CD4-positive, alpha-beta T cell treated with Interleukin-15 for 1 hour (primary cell): ENCODE measurements at places on chromosomes 13 and 19.

DNA sequence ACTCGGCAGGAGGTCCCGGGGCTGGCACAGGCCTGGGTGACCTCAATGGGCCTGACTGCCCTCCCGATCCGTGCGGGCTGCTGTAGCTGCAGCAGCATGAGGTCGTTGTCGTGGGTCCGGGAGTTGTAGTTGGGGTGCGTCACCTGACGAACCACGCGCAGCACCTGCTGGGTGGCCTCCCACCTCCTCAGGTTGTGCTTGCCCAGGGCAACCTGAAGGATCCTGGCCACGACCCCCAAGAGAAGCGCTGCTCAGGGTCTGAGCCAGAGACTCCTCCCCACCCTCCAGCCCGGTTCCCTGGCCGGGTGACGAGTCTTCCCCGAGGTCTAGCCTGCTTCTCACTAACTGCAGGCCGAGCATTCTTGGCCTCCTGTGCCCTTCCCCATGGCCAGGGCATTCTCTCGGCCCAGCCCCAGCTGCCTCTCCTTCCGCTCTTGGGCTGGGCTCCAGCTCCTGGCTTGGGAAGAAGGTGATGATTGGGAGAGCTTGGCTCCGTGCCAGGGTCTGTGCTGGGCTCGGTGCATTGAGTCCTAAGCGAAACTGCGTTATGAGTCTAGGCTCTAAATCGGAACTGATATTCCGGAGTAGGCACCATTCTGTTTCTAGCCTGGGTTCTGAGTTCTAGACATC lies 3.1 kb downstream of the KLK14 start:
- DNase-seq, result no peak

DNA sequence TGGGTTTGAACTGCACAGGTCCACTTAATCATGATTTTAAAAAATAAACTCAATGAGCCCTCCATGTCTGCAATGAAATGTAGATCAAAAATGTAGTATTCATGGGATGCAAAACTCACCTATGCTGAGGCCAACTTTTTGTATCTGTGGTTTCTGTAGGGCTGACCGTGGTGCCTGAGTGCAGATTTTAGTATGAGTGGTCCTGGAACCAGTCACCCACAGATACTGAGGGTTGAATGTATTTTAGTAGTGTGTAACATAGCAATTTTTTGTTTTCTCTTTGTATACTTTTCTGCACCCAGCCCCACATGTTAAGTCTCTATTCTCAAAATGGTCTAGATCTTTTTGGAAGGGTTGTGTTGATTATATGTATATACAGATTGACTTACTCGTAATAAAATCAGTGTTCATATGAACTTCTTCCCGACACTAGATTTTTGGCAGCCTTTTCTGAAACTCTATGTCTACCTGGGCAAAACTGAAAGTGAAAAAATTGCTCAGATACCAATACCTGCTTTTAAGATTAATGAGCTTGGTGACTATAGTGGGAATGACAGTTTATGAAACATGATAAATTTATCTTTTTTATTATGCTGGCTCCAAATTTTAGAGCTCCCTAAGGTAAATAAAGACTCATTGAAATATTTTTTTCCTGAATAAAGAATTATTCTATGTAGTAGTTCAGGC lies 51.6 kb downstream of the DNAJC15 start:
- DNase-seq, result no peak

GRCh38 chr13:73273745-73274144 lies 214.9 kb downstream of the KLF5 start:
- DNase-seq, result no peak

- peak; percentile 96 for DNase-seq
These were observed 1.4 kb downstream of the PLAUR start for GRCh38 chr19:43668406-43669109.

GRCh38 chr13:113207890-113208420 lies 514 bp downstream of the PCID2 start:
- no peak for DNase-seq

DNA sequence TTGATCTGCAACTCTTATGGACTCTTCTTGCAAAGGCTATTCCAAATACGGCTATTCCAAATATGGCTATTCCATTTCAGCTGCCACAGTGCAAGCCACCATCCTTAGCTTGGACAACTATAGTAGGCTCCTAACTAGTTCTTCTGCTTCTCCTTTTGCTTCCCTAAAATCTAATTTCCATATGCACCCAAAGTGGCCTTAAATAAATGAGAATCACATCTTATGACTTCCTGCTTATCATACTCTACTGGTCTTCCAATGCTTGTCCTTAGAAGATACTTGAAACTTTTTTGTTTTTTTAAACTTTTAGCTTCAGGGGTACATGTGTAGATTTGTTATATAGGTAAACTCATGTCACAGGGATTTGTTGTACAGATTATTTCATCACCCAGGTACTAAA lies 4.9 kb downstream of the UCHL3 start:
- DNase-seq, result no peak

- no peak for DNase-seq
These were observed 30.1 kb downstream of the OPA3 start for GRCh38 chr19:45554481-45554880.

- DNase-seq, result no peak
These were observed 31.0 kb downstream of the PIP5K1C start for GRCh38 chr19:3669082-3669946.

- DNase-seq, result no peak
These were observed 1930.2 kb upstream of the PCDH20 start for GRCh38 chr13:63345835-63346234.

- no peak for DNase-seq
These were observed 405.6 kb upstream of the PCDH9 start for GRCh38 chr13:67635754-67636153.

GRCh38 chr19:21022996-21023395 lies 2.5 kb downstream of the ZNF430 start:
- DNase-seq, result no peak

DNA sequence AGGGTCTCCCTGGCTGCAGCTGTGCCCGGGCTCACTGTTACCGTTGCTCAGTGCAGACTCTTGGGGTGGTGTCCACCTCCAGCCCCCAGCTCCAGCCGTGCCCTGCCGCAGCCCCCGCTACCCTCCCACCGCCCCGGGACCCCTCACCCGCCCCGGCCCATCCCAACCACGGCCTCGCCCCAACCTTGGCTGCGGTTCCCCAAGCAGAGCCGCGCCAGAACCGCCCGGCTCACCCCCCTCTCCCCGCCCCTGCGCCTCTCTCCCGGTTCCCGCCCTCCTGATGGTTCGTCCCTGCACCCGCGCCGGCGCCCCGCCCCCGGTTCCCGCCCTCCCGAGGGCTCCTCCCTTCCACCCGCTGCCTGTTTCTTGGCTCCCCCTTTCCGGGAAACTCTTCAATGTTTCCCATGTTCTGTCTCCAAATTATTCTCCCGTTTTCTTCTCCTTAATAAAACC lies 40.3 kb downstream of the ANKRD10 start:
- DNase-seq, result peak; percentile 41

DNA sequence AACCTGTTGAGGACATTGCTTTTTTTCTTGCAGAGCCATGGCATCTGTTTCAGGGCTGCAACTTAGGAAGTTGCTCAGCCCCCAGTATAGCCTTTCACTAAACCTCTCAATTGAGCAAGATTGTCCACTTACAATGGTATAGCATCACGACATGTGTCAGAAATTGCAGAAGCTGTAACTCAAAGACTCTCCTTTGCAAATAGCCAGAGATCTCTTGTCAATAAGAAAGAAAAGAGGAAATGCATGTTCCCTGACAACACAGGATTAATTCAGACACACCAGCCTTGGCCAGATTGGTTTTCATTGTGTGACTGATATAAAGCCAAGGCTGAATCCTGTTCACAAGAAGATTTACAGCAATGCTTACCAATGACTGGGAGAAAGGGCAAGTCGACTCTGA lies 38.7 kb upstream of the CYSLTR2 start:
- no peak for DNase-seq

GRCh38 chr13:41182231-41182630 lies 12.1 kb downstream of the KBTBD7 start:
- DNase-seq, result no peak

DNA sequence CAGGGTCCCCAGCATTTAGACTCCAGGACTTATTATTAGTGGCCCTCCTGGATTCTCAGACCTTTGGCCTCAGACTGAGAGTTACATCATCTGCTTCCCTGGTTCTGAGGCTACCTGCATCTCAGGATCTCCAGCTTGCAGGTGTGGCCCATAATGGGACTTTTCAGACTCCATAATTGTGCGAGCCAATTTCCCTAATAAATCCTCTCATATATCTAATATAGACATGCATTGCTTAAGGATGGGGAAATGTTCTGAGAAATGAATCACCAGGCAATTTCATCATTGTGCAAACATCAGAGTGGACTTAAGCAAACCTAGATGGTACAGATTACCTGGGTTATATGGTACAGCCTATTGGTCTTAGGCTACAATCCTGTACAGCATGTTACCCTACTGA lies 116.5 kb upstream of the FBXL3 start:
- no peak for DNase-seq

DNA sequence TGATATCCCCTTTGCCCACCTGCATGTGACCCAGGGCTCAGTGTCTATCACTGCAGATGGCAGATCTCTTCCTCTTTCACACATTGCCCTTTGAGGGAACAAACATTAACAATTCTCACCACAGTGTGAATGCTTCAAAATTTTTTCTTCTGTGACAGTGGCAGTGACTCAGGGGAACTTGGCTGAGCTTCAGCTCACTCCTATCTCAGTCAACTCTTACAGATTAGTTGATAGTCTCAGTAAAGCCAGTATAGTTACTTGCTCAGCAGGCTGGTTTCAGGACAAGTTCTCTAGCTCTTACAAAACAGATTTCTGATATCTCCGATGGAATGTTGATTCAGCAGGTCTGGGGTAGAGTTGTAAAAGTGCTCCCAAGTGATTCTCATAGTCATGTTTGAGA lies 166.9 kb downstream of the DLEU7 start:
- no peak for DNase-seq

GRCh38 chr13:23754997-23755396 lies 134.2 kb downstream of the MIPEP start:
- no peak for DNase-seq

GRCh38 chr13:80339563-80339911 lies 1.4 kb downstream of the SPRY2 start:
- DNase-seq, result no peak

DNA sequence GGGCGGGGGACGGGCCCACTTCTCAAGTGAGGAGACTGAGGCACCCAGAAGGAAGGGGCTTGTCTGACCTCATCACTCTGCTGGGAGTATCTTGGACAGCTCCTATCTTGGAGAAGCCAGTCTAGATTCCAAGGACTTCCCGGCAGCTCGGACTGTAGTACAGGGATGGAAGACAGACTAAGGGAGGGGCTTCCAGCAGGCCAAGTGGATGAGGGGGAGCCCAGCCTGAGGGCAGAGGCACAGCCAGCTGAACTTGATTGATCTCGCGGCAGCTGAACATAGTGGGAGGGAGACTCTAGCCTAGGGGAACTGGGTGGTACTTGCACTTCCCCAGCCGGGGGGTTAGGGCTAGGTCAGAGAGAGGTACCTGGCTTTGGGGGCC lies 711 bp downstream of the CILP2 start:
- no peak for DNase-seq

- no peak for DNase-seq
These were observed 51.6 kb upstream of the F7 start for GRCh38 chr13:113053801-113054604.

- peak; percentile 66 for DNase-seq
These were observed 12.2 kb upstream of the RELB start for GRCh38 chr19:44988896-44989556.

DNA sequence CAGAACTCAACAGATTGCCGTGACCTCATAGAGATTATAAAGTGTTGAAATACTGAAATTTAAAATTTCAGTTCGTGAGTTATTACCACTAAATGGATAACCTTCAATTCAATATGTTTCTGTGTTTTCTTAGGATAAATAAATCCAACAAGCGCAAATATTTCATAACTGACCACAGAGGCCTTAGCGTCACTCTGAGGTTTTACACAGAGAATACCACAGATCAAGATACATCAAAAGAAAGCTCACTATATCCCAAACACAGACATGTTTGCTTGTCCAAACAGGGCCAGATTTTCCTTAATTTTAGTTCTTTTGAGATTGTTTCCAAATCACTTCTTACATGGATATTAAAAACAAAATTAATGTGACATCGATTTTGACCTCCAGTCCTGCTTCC lies 235.8 kb downstream of the EFNB2 start:
- DNase-seq, result no peak

GRCh38 chr13:103351035-103351828 lies 285.0 kb upstream of the SLC10A2 start:
- no peak for DNase-seq

- DNase-seq, result peak; percentile 11
These were observed 30.9 kb downstream of the RASA3 start for GRCh38 chr13:114101358-114102130.

DNA sequence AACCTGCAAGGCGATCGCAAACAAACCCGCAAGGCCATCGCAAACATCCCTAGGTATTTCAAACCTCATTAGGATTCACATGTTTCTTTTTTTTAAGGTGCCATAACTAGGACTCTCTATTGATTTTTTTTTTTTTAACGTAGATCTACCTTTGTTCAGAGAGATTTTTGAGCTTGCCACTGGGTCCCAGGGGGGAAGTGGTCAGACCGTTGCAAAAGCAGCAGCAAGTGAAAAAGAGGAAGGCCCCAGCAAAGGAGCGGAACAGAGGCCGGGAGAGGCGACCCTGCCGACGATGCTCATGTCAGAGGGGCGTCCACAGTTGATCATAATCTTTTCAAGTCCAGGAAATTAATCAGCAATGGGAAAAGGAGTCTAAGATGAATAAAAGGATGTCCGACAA lies 32.7 kb upstream of the FLT1 start:
- DNase-seq, result peak; percentile 63

GRCh38 chr13:75132701-75133695 lies 349.0 kb downstream of the TBC1D4 start:
- no peak for DNase-seq

GRCh38 chr19:3655402-3656072 lies 28.9 kb upstream of the CACTIN start:
- no peak for DNase-seq

DNA sequence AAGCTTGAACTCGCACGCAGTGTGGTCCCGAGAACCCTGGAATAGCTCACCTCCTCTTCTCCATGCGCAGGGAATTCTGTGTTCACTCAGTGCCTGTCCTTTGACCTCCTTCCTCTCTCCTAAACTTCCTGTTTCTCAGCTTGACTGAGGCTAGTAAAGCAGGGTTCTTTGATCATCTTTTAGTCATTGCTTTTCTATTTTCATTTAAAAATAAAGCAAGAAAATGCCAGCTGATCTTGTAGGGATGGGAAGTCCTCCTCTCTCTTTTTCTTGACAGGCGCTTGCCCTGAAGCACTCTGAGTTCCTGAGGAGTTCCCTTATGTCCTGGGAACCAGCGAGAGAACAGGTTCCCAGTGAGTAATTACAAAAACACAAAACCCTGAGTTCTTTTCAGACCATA lies 62.8 kb downstream of the ARHGEF7 start:
- DNase-seq, result no peak

- no peak for DNase-seq
These were observed 489 bp downstream of the CCNE1 start for GRCh38 chr19:29812080-29812880.

DNA sequence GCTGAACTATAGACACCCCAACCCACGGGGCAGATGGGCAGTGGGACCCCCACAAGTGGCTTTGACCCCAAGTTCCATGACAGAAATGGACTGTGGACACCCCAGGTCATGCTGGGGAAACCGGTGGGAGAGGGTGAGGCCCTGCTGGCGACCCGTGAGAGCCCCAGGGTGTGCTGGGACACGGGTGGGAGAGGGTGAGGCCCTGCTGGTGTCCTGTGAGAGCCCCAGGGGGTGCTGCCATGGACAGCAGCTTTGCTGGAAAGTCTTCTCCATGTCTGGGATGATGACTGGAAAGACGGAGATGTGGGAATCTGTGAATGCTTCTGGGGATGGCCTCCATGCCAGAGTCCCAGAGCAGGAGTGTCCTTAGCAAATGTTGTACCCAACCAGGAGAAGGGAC lies 148.4 kb downstream of the URI1 start:
- DNase-seq, result peak; percentile 3
